ENCODE measurements at places on chromosomes 3 and 15.
A peak's percentile ranks its signal among the peaks of the same experiment; 100 is the strongest.

DNA sequence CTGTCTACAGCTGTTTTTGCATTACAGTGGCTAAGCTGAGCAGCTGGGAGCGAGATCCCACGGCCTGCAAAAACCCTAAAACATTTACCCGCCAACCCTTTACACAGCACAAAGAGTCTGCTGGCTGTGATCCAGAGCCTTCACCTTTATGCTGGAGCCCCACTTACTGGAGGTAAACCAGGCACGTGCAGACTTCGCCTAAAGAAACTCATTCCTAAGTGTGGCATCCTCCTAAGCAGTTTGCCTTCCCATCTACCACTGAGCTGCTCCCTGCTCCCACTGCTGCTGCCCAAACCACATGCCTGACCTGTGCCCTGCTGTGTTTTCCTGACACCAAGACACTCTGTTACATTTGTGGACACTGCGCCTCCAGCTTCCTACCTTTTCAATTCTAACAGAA lies 53.0 kb downstream of the CHSY1 start:
- no peak for DNase-seq

DNA sequence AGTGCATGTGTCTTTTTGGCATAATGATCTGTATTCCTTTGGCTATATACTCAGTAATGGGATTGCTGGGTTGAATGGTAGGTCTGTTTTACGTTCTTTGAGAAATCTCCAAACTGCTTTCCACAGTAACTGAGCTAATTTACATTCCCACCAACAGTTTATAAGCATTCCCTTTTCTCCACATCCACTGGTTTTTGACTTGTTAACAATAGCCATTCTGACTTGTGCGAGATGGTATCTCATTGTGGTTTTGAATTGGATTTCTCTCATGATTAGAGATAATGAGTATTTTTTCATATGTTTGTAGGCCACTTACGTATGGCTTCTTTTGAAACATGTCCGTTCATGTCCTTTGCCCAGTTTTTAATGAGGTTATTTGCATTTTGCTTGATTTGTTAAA lies 117.7 kb downstream of the CHCHD4 start:
- no peak for DNase-seq

DNA sequence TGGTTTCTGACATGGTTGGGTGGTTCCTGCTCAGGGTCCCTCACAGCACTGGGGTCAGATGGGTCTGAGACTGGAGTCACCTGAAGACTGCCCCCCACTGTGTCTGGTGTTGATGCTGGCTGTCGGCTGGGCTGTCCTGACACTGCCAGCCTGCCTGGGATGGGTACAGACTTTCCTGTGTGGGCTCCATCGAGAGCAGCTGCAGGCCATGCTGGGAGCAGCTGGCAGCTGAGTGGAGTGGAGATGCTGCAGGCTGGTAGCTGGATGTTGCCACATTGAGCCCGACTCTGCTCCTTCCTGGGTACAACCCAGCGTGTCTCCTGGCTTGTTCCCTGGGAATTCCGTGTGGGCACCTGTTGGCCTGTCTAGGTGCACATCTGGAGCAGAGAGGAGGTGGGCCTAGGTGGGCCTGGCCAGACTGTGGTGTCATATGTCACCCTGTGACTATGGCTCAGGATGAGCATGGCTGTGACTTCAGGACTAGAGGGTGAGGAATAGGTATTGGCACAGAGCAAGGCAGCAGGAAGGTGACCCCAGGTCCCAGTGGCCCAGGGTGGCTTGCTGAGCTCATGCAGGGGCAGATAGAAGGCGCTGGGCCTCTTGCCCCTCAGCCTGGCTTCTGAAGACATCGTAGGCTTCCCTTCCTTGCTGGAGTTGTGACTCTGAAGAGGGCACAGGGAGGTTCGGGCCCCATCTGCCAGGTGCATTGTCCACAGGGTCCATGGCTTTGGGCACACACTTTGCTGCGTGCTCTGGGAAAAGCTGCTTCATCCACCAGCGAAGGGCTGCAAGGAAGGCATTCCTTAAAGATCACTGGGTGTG lies 40.0 kb upstream of the PRR23E start:
- no peak for DNase-seq

DNA sequence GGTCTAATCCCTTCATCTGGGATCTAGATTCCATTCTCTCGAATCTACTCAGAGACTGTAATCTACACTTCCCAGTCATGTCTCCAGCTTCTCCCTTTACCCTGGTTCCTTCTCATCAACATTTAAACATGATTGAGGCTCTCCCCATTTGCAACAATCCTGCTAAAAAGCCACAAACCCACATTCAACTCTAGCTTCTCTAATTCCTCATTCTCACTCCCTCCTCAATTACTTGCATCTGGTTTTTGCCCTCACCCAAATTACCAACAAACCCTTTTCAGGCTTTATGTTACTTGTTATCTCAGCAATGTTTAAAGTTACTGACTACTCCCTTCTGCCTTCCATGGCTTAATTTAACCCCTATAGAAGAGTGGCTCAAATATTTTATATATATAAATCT lies 11.5 kb downstream of the ETFA start:
- DNase-seq = no peak

- no peak for DNase-seq
These were observed 26.4 kb downstream of the GNB5 start for GRCh38 chr15:52164631-52165265.

- DNase-seq = no peak
These were observed 84.2 kb downstream of the LRRC49 start for GRCh38 chr15:70976851-70977250.

DNA sequence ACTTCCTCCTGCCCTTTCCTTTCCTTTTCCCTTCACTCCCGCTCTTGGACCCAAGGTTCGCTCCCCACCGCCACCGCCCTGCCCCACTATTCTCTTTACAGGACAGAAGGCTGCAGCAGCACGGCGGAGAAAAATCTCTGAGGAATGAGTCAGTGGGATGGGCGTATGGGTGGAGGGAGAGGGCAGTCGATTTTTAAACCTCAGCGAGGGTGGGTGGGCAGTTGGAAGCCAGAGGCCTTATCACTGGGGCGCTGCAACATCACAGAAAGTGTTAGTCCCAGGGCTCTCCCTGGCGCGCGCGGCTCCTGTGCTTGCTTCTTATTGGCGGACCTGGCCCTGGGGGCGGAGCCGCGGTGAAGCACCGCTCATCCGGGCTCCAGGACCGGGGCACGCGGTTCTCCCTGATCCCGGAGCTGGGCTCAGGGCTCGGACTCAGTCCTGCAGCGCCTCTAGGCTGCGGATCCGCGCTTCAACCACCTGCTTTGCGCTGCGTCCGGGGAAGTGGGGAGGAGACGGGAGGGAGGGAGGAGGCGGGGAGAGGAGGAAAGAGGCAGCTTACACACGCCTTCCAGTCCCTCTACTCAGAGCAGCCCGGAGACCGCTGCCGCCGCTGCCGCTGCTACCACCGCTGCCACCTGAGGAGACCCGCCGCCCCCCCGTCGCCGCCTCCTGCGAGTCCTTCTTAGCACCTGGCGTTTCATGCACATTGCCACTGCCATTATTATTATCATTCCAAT lies at the start of gene ALCAM:
Gene ALCAM (plus strand): TSS at position 584 of the 737 bp plus-strand sequence.
- peak; percentile 76 for DNase-seq

GRCh38 chr15:77982127-77982490 lies 95.4 kb downstream of the TBC1D2B start:
- DNase-seq = no peak

GRCh38 chr3:46186471-46187340 lies 21.4 kb downstream of the CCR1 start:
- no peak for DNase-seq

GRCh38 chr3:60202052-60202726 lies 1049.1 kb downstream of the FHIT start:
- no peak for DNase-seq

GRCh38 chr15:74396445-74397238 lies 29.2 kb upstream of the CYP11A1 start:
- no peak for DNase-seq

DNA sequence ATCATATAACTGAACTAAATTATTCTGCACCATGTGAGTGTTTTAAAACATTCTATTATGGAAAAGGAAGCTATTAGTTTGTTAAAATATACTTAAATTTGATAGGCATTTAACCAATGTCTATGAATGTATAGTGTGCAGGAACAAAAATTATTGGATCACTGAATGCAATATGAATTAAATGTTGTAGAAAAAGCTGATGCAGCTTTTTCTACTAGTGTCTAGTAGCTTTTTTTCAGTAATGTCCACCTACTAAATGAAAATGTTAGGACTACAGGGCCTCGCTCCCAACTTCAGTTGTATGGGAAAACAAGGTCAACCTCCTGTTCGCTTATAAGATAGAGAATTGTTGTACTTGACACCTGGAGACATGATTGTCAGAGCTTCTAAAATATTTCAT lies 335.0 kb downstream of the MECOM start:
- DNase-seq = no peak

GRCh38 chr3:152910966-152911365 lies 76.0 kb downstream of the P2RY1 start:
- DNase-seq = no peak

GRCh38 chr3:24628523-24629258 lies 134.0 kb upstream of the THRB start:
- no peak for DNase-seq

- no peak for DNase-seq
These were observed 228.7 kb downstream of the VPS13C start for GRCh38 chr15:61831505-61831921.

DNA sequence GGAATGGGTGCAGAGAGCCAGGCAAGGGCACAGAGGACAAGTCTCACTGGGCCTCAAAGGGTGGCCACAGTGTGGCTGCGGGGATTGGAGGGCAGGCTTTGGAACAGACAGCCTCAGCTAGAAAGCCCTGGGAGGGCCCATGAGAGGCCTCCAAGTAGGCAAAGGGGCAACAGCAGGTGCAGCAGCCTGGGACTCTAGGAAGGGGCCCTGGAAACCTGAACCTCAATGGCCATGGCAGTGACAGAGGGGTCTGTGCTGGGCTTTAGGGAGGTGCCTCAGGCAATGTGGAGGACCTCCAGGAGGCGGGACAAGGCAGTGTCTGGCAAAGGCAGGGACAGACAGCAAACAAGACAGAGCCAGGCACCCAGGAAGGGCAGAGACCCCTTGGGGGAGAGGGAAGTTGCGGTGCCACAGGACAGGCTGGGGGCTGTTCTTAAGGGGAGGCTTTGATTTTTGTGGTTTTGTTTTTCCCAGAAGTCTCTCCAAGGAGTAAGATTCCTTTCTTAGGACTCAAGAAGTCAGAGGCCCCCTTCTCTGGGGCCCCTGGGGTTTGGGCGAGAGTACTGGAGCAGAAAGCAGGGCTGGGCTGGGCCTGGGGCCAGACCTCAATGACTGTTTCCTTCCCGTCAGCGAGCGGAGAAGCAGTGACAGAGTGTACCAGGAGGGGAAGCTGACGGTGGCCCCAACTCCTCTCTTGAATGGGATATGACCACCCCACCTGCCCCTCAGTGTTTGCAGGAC lies 9.7 kb downstream of the STOML1 start:
- DNase-seq = no peak

DNA sequence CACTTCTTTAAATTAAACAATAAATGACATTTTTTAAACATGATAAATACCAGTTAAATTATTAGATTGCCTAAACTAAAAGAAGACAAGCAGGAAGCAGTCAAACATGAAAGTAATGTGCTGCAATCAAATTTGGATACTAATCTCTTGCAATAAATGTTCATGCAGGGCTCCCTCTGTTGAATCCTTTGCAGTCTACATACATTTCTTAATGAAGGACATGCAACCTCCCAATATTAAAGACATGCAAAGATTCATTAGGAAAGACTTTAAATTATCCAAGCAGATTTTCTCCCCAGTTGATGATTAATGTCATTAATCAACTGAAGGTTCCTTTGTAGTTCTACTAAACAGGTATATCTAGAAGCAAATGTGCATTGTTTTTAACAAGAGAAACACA lies 245.4 kb downstream of the ZIC4 start:
- no peak for DNase-seq

GRCh38 chr3:150255826-150256225 lies 152.3 kb upstream of the TSC22D2 start:
- DNase-seq = no peak

DNA sequence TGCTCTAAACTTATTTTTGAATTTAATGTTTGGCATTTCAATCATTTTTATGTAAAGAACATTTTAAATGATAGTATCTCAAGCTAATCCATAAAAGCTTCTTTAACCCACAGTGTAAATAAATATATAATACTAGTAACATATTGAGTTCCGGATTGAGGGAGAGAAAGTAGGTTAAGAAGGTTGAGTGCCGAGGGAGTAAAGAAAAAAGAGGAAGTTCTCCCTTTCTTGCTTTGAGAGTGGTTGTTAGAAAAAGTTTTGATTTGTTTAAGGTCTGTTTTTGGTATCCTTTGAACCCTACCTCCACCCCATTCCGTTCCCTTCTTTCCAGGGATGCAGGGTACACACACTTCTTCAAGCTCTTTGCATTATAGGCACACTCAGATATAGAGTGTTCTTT lies 130.8 kb downstream of the VPS8 start:
- no peak for DNase-seq

DNA sequence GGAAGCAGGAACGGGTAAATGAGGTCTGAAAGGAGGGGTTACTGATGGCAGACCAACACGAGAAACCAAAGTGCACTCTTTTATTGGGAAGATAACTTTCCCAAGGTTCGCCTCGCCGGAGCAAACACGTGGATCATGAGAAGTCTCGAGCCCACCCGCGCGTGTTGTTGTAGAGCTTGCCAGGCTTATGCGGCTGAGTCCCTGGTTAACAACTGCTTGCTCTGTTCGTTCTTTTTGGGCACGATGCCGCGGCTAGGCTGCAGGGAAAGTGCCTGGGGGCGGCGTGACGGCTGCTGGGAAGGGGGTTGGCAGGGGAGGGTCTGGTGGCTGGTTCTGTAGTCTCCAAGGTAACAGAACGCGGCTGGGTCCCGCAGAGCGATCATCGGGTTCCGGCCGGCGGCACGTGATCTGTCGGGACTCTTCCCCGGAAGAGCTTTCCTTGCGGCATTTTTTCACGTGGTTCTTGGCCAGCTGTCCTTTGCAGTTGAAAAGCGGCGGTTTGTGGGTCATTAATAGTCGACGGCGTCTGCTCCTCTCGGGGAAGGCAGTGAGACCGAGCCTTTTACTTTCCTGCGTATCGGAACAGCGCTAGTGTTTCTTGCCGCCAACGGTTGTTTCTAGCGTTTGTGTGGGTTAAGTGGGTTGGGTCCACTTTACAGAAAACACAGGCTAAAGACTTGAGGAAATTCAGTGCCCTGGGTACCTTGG lies 1.5 kb downstream of the MGA start:
- peak; percentile 75 for DNase-seq

GRCh38 chr15:55823191-55823670 lies 80.3 kb upstream of the PRTG start:
- no peak for DNase-seq

- no peak for DNase-seq
These were observed 42.7 kb upstream of the TOP2B start for GRCh38 chr3:25707268-25707926.

Data from T-helper 17 cell (primary cell).